ENCODE measurements at places on chromosomes 1 and 21. TPM values are rescaled to one million over a fixed set of nuclear protein-coding genes. Genes with fewer than 3 reads are reported as not detected.
A peak's percentile ranks its signal among the peaks of the same experiment; 100 is the strongest.

The TRABD2B gene
- 2.3 TPM for total RNA-seq

The PPP1R12B gene
- 76.4 TPM for total RNA-seq

The APOBEC4 gene
- not detected for total RNA-seq

- peak; percentile 49 for DNase-seq
These were observed 6.7 kb upstream of the WNT2B start for GRCh38 chr1:112501810-112502641.

GRCh38 chr1:11740258-11741192, 4.6 kb downstream of the AGTRAP start:
- DNase-seq: no peak

GRCh38 chr1:113811156-113811887, 954 bp downstream of the RSBN1 start:
- peak; percentile 62 for DNase-seq

GRCh38 chr1:204493984-204494280, 673 bp downstream of the PIK3C2B start:
- no peak for DNase-seq

All from breast epithelium (tissue), 4 donors.